Aorta (tissue), 5 donors: ENCODE measurements at places on chromosomes 3 and 15. TPM values are rescaled to one million over a fixed set of nuclear protein-coding genes. Genes with fewer than 3 reads are reported as not detected.

Gene BRK1
- polyA plus RNA-seq = 287 TPM

Gene CDHR4
- polyA plus RNA-seq = 5.0 TPM

Gene TIMP4
- 80.1 TPM for polyA plus RNA-seq

Gene HPS3
- 12.3 TPM for polyA plus RNA-seq

Gene AMT
- polyA plus RNA-seq = 70.8 TPM

Gene CSTA
- 5.7 TPM for polyA plus RNA-seq

Gene LINGO1
- 0.38 TPM for polyA plus RNA-seq

Gene TADA3
- 52.0 TPM for polyA plus RNA-seq

Gene HRG
- polyA plus RNA-seq = not detected

Gene FBXW12
- not detected for polyA plus RNA-seq

Gene SLC9A9
- 7.3 TPM for polyA plus RNA-seq

Gene NEK4
- polyA plus RNA-seq = 8.5 TPM

Gene ATG3
- 44.9 TPM for polyA plus RNA-seq

Gene MEX3B
- 1.3 TPM for polyA plus RNA-seq

DNA sequence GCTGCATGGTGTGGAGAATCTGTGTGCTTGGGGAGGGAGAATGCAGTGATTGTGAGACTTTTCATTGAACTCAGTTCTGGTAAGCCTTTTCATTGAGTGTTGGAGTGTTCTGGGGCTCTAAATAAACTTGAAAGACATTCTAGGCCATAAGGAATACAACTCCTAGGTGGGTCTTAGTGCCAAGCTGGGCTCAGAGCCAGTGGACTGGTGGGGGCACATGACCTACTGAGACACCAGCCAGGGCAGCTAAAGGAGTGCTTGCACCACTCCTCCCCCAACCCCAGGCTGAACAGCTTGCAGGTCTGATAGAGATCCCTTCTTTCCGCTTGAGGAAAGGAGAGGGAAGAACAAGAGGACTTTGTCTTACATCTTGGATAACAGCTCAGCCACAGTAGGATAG, 21.7 kb upstream of the KPNA4 start:
- no peak for DNase-seq

GRCh38 chr3:54222316-54222715, 100.0 kb downstream of the CACNA2D3 start:
- DNase-seq = no peak

DNA sequence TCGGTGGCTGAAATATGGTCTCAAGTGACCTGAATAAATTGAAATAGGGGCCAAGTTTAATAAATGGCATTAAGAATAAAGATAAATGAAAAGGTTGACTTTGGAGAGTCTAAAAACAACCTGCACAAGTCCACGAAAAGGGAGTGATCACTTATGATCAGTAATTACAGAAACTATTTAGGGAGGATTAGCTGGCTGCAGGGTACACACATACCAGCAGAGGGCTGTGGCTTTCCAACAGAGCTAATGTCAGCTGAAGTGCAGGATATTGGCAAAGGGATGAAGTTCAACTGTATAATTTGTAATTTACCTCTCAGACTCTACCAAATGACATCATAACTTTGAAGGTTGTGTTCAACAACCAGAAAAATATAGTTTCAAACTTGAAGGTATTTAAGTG, 86.8 kb downstream of the SYNPR start:
- no peak for DNase-seq

GRCh38 chr3:62686503-62687294, 188.5 kb downstream of the CADPS start:
- no peak for DNase-seq

GRCh38 chr3:100880072-100880471, 113.1 kb downstream of the ABI3BP start:
- peak; percentile 56 for DNase-seq

DNA sequence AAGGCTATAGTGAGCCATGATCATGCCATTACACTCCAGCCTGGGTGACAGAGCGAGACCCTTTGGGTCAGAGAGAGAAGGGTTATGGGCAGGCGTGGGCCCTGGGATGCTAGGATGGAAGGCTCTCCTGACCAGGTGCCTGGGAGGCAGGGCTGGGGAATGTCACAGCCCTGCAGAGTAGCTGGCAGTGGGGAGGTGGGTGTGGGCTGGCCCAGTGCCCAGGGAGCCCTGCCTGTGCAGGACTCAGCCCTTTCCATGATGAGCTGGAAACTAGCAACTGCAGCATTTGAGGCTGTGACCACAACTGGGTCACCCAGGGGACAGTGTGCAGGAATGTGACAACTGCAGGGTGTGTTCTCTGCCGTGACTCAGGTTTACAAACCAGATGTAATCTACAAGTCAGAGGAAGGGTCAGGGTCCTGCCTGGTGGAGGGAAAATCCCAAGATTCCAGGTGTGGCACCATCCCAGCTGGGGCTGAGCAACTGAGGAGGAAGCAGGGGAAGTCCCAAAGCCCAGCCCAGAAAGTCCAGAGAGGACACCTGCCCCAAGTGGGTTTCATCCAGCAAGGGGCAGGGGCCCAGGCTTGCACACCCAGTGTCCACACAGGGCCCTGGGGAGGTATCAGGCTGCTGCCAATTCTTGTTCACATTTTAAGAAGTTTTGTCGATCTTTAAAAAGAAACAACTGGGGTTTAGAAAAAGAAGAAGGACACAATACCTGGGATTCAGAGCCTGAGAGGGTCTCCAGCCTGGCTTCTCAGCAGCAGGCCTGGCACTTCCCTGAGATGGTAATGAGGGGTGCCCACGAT, 45.5 kb downstream of the SLC28A1 start:
- peak; percentile 69 for DNase-seq

- DNase-seq = peak; percentile 79
These were observed 12.4 kb upstream of the RAB11A start for GRCh38 chr15:65856821-65857455.

DNA sequence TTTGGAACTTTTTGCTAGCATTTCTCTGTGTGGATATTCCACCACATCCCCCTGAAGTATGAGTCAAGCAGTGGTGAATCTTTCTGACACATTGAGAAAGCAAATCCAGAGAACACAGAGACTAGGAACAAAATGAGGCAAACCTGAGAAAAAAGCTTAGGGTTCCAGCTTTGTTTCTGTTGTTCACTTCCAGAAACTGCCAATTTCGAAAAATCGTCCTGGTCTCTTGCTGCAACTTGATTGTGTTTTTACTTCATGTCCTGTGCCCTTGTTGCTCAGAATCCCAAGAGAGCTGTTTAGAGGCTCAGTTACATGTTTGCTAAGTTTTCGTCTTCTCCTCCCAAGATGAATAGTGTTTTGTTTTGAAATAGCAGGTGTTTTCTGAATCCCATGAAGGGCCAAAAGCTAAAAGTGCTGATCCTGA, 13.7 kb downstream of the MAP2K1 start:
- no peak for DNase-seq

DNA sequence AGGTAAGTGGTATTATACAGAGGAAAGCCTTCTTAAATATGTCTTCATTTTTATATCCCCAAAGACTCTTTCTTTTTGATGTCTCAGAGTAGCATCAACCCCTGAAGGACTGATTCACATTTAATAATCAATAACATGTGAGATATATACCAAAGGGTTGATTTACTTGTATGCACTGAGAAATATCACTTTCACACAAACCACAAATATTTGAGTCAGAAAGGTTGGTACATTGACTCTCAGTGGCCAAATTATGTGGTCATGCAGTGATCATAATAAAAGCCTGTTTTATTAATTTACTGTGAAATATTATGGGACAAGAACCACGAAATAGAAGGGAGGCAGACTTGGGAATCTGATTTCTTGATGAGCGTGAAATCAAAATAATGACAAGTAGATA, 329.0 kb downstream of the GBE1 start:
- DNase-seq = no peak

DNA sequence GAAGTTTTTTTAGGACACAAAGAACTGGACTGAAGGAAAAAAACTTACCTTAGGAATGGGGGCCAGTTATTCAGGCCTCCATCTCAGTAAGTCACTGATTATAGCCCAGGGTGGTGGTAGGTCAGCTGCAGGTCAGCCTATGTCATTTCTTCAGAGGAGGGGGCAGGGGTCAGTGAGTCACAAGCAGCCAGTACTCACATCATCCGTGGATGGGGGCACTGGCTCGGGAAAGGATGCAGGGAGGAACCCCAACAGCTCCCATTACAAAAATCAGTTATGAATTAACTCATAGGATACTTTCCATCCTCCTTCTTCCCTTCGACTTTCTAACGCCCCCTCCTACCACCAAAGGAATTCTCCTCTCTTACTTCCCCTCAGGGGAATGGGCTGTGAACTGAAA, 578.3 kb downstream of the PDCD6IP start:
- DNase-seq = no peak

DNA sequence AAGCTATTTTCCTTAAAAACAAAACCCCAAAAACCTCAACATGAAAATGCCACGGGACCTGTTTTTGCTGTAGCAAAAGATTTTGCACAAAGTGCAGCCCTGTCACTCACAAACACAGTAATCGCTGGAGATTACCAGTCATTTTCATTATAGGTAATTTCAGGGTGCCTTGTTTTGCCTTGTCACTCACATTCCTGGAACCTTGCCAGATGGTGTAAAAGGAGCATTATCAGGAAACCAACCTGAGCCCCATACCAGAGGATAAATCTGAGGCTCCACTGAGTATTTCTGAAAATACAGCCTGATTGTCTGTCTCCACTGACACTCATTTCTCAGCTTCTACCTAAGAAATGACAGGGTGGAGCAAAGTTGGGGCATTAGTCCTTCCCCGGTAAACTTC, 791.3 kb upstream of the LMCD1 start:
- no peak for DNase-seq

- DNase-seq = no peak
These were observed 797.5 kb downstream of the AGBL1 start for GRCh38 chr15:86877171-86877631.

- DNase-seq = no peak
These were observed 231.0 kb upstream of the WNT5A start for GRCh38 chr3:55718074-55718473.

DNA sequence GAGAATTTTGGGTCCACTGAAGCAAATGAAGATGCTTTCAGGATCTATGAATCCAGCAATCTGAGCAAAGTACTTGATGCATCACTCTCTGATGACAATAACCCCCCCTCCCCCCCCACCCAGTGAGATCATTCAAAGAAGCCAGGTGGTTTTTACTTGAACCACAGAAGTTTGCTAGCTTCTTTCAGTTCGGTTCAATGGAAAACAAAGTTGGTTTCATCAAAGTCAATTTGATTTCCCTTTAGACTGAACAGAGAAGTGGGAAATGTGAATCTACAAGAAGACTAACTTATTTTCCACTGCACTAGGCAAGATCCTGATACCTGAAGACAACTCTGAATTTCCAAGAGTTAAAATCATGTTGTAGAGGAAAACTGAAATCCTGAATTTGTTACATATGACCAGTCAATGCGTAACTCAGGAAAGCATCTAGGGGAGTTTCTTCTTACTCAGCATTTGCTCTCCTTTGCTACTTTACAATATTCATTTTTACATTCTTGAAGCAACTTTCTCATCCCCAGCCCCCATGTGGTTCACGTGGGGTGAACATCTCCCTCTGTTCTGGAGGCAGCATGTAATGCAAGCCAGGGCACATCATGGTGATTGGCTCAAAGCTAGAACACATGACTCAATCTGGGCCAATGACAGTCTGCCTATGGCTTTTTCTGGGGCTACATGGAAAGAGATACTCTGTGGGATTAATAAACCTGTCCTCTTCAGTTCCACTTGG, 572.6 kb downstream of the FOXP1 start:
- no peak for DNase-seq

GRCh38 chr3:124292329-124292728, 300.4 kb upstream of the ROPN1 start:
- DNase-seq = no peak

GRCh38 chr3:142898346-142899213, 9.7 kb upstream of the PCOLCE2 start:
- DNase-seq = no peak

GRCh38 chr15:94749811-94750617, 518.7 kb downstream of the MCTP2 start:
- DNase-seq = no peak

- no peak for DNase-seq
These were observed 460.8 kb upstream of the CFAP20DC start for GRCh38 chr3:59510576-59510975.

DNA sequence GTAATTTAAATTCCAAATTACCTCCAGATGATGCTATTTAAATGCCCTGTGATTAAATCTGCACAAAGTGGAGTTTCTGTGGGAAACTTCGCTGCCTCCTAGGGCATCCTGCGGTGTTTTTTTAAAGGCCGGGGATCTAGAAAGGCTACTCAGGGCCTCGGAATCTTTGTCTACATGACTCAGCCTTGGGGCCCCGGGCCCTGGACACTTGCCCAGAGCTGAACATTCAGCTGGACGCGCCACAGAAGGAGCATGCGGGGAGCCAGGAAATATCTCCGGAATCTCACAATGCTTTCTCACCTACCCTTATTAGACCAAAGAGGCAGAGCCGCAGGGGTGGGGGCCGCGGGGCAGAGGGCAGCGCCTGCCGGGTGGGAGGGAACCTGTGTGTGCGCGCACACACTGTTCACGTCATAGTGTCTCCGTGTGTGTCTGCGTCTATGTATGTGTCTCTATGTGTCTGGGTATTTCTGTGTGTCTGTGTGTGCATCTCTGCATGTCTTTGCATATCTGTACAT, 145.5 kb upstream of the TPM1 start:
- peak; percentile 96 for DNase-seq

DNA sequence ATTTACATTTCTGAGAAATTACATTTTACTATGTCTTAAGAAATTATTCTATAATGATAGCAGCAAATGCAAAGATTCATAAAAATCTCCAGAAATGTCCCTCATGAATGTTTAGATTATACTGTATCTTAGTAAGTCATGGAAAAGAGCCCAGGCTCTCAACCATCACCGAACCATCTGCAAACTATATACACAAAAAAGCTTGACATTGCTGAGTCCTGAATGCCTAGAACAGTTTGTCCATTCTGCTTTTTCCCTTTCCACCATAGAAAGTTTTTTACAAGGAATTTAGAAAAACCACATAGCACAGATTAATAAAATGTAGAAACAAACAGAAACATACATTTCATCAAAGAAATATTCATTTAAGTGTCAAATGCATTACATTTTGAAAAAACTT, 83.6 kb downstream of the MYO9A start:
- no peak for DNase-seq

DNA sequence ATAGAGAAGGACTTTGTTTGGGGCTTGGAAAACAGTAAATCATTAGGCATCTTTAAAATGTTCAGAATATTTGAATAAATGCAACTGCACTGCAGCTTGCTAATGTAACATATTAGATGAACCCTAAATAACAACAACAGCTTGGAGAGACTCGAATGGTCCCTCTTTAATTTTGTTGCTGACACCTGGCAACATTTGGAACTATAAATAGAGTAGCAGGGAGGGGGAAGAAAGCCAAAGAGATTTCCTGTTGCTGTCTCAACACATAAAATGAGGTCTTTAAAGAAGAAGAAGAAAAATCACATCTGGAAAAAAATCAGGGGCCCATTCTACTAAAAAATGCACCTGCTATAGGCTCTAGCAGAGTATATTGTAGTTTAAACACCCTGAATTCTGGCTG, 49.9 kb upstream of the DPPA4 start:
- no peak for DNase-seq

DNA sequence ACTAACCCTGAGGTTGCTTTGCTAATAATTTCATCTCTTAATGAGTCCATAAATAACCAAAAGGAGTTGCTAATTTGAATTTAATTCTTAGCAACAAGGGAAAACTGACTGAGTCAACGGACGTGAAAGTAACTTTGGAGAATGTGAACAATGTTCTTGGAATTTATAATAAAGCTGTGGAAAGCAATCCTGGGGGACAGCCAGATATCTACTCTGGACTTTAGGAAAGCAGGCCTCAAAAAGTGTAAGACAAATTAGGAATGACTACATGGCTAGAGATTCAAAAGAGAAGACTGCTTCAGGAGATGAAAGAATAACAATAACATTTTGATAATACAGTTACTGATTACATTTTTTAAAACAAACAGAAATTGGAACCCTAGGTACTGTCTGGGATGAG, 318.4 kb upstream of the COL8A1 start:
- no peak for DNase-seq
